ENCODE measurements at places on chromosomes 5 and 9. TPM values are rescaled to one million over a fixed set of nuclear protein-coding genes. Genes with fewer than 3 reads are reported as not detected.

DNA sequence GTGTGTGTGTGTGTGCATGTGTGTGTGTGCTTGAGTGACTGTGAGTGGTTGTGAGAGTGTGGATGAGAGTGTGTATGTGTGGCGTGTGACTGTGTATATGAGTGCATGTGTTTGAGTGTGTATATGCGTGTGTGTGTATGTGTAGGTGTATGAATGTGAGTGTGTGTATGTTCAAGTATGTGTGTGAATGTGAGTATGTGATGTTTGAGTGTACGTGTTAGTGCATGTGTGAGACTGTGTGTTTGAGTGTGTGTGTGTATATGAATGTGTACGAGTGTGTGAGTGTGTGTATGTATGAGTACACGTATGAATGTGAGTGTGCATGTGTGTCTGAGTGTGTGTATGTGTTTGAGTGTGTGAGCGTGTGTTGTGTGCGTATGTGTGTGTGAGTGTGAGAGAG, 47.8 kb downstream of the KCNIP1 start:
- no peak for DNase-seq

Gene ITGA2
- 22.5 TPM for total RNA-seq

DNA sequence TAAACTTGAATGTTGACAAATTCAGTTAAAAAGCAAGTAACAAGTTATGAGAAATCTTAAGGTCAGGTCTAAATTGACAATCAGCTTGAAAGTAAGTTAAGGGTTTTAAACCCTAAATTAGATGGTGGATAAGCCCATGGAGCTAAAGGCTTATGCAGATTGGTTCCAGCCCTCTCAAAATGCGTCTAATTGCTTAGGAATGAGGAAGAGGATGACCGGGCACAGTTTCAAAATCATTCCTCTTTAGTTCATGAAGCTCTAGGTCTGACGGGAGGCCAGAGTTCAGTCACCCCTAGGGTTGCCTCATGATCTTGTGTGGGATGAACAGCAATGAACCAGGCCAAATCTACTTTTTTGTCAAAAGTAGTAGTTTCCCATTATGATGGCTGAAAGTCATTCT, 75.4 kb downstream of the SLC38A9 start:
- no peak for DNase-seq

Gene CFAP157
- total RNA-seq, result 0.27 TPM

- no peak for DNase-seq
Measured at GRCh38 chr5:174733836-174734235, 9.5 kb downstream of the MSX2 start.

DNA sequence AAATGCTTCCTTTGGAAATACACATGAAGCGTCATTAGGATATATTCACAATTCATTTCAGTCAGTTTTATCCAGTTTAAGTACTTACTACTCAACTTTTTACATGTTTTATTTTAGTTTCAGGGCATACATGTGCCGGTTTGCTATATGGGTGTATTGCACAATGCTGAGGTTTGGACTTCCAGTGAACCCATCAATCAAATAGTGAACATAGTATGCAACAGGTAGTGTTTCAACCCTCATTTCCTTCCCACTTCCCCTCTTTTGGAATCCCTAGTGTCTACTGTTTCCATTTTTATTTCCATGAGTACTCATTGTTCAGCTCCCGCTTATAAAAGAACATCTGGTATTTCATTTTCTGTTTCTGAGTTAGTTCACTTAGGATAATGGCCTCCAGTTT, 74.7 kb downstream of the TMEM161B start:
- DNase-seq, result no peak

Gene PCDHA12
- 0.27 TPM for total RNA-seq

- DNase-seq, result no peak
Measured at GRCh38 chr5:154193283-154193682, 2.8 kb downstream of the GALNT10 start.

Gene SLC6A19
- 9.9 TPM for total RNA-seq

DNA sequence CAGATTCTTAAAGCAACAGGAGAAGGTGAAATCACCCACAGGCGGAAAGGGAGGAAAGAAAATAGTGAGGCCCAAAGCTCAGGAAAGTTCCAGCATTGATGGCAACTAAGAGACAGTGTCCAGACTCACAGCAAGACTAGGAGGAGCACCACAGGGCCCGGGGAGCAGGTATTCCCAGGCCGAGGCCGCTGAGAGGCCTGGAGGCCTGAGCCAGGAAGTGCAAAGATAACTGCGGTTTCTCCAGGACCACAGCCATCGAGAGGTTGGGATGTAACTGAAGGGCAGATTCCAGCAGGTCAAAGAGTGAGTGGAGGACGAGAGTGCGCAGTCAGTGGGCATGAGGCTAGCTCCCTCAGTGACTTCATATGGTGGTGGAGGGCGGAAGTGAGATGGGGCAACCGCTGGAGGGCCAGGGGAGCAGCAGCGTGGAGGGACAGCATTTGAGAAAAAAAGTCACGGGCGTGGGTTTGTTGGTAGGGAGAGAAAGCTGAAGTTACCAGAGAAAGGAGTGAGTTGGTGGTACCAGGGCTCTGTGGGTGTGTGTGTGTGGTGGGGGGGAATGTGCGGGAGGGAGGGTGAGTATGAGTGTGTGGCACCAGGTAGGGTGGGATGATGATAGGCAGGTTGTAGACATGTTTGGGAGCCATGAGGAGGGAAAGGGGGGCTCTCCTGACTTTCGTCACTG, 89.7 kb downstream of the PSD2 start:
- DNase-seq, result no peak

Gene ZNF300
- 6.3 TPM for total RNA-seq

Gene EQTN
- not detected for total RNA-seq

Gene ZDHHC11
- 38.7 TPM for total RNA-seq

GRCh38 chr5:61055434-61056006, 106.7 kb downstream of the SMIM15 start:
- no peak for DNase-seq

- no peak for DNase-seq
Measured at GRCh38 chr9:75471549-75472114, 383.3 kb downstream of the OSTF1 start.

DNA sequence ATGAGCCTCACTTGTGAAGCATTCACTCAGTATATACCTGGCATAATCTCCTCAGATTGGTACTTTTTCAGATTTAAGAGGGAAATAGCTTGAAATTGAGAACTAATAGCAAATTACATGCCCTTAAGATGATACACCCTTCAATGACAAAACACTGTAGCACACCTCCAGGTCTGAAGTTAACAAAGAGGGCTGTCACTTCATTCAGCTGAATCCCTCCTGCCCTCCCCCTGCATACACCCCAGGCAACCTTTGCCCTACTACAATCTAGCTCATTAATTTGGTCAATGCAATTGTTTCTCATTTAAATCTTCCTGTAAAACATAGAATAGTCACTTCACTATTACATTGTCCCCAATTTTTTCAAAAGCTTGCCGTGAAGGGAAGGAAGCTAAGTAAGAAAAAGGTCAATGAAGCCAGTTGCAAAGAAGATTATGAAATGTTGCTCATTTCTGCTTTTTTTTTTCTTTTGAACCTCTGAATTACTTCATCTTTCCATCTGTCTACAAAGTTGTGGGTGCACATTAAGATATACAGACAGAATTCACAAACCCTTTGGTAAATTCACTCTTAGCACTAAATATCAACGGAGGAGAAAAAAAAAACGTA, 294.8 kb upstream of the PTGER4 start:
- no peak for DNase-seq

DNA sequence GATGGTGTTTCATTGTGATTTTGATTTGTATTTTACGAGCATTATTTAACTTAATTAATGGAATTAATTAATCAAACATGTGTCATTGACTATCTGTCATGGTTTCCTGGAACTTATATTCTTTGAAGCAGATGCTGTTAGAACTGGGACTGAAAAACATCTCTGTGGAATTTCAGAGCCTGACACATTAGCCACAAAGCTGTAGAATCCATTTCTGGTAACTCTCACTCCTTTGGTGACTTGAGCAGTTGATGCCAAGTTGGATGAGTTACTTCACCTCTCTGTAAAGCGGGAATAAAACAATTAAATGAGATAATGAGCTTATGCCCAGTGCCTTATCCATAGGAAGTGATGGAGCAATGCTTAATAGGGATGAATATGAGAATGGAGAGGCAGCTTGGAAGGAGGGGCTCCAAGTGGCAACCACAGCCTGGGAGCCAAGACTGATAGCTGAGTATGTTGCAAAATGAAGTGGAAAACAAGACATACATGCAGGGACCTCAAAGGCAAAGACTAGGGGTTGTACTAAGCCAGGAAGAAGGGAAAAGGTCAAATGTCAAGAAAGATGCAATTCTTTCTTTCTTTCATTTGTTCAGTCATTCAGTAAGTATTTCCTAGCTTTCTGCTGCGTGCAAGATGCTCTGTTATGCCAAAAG, 23.1 kb upstream of the ADRA1B start:
- DNase-seq, result no peak

GRCh38 chr9:112046181-112046580, 128.9 kb downstream of the SUSD1 start:
- DNase-seq, result no peak

GRCh38 chr5:32264957-32265572, 47.7 kb downstream of the MTMR12 start:
- no peak for DNase-seq

GRCh38 chr5:141795421-141795820, 82.8 kb downstream of the PCDH1 start:
- DNase-seq, result no peak

Gene RHOBTB3
- 54.0 TPM for total RNA-seq

DNA sequence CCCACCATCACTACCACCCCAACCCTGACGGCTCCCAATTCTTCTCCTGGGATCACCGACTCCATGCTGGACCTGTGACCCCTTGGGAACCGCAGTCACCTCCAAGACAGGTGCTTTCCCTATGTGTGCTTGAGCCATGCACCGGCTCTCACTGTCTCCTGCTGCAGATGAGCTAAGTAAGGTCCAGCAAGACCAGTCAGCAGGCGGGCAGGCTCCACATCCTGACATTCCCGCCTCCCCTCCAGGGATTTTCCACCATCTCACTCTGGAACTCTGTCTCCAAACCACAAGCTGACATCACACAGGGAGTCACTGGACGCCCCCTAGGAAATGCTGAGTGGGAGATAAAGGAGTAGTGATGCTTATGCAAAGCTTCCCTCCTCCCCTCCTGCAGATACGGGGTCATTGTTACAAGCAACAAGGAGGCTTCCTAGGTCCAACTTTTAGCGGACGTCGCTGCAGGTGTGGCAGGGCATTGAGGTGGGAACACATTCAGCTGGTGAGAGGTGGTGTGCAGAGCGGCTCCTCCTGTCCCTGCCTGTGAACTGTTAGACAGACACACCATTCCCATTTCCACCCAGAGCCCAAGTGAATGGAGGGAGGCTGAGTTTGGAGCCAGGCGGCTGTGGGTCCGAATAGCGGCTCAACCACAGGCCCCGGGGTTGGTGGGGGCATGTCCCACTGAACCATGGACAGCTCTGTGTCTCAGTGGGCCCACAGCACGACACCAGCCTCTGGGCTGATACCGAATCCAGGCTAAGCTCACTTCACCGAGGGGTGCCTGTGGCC, 129.2 kb upstream of the PHYKPL start:
- DNase-seq, result no peak

Gene SH3RF2
- 118 TPM for total RNA-seq

DNA sequence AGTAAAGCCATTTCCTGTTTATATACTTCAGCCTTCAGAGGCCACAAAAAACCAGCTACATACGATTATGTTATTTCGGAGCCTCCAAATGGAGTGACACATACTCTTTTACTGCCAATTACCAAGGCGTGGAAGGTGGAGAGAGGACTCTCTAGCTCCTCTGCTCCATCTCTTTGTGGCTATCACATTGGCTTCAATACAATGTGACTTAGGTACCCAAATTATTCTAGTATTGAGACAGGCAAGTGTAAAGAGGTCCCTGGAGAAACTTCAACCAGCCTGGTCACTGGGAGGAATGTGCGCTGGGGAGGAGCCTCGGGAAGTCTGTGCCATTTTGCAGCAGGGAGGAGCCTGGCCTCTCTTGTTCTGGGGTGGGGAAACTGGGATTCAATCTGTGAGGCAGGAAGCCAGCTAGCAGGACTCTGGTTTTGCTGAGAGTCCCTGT, 85.8 kb upstream of the TAS2R1 start:
- no peak for DNase-seq

DNA sequence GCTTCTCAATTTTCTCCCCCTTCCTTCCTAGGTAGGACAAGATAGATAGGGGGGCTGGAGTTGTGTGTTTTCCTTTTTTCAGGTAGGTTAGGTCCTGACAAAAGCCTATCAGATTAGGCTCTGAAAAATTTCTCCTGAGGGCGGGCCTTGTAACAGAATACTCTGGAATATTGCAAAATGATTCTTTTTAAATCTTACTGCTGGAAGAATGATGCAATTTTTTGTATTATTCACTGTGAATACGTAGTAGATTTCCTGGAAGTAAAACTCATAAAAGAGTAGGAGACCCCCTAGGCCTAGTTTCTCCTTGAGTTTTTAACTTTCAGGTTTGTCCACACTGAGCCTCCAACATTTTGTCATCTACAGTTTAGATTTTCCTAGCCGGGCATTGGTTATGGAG, 1701.8 kb downstream of the EFNA5 start:
- DNase-seq, result no peak

GRCh38 chr9:97744710-97745708, 47.9 kb upstream of the XPA start:
- no peak for DNase-seq

DNA sequence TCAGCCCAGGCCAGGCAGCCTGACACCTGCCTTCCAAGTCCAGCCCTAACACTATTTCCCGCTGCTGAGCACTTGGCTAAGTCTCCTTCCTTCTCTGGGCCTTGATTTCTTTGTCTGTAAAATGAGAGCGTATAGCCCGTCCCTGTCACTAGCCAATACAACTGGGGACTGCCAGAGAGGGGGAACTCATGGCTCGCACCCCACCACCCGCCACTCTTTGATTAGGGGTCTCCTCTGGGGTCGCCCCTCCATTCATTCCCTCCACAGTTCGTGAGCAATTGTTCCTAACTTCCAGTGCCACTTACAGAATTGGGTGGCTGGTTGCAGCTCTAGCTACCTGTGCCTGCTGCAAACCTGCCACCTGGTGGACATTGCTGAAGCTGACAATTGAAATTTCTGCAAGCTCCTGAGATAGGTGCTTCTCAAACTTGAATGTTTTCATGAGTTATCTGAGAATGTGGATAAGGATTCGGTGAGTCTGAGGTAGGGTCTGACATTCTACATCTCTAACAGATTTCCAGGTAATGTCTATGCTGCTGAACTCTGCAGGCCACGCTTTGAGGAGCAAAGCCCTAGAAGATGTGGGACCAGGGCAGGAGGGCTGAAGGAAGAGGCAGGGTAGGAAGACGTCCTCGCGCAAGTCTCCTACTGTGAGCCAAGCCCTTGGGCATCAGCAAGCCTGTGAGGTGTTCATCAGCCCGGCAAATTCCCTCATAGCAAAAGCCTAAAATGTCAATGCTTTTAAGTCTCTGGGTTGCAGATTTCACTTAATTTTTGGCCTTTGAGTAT, 13.3 kb upstream of the RECK start:
- DNase-seq, result peak; percentile 88

DNA sequence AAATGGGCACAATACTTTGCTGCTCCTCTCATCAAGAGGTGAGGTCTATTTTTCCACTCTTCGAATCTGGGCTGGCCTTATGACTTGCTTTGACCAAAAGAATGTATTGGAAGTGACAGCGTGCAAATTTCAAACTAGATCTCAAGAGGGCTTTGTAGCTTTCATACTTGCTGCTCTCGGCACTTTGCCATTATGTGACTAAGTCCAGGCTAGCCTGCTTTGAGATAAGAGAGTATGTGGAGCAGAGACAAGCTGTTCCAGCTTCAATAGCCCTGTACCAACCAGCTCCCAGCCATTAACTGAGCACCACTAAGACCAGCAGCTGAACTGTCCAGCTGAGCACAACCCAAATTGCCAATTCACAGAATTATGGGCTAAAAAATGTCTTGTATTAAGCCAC, 124.6 kb downstream of the ACER2 start:
- no peak for DNase-seq

Gene PCDHGB3
- total RNA-seq, result 1.6 TPM

All from Peyer's patch (tissue), 4 donors.